ENCODE measurements at places on chromosomes 12 and 14. TPM values are rescaled to one million over a fixed set of nuclear protein-coding genes. Genes with fewer than 3 reads are reported as not detected.
A peak's percentile ranks its signal among the peaks of the same experiment; 100 is the strongest.

- H3K36me3 ChIP-seq, result no peaks in the 10 kb centered on the region
- H3K4me3 ChIP-seq, result no peak overlapping the region
- H3K4me1 ChIP-seq, result no peaks in the 10 kb centered on the region
- no peaks in the 10 kb centered on the region for H3K27me3 ChIP-seq
- H3K27ac ChIP-seq, result no peak overlapping the region
Measured at GRCh38 chr14:56514663-56515371, 64.8 kb upstream of the TMEM260 start.

Gene ZC3H10
- 9.1 TPM for total RNA-seq

Gene RTL1
- not detected for total RNA-seq

- no peak overlapping the region for H3K27ac ChIP-seq
- H3K4me3 ChIP-seq, result no peak overlapping the region
- H3K36me3 ChIP-seq, result no peaks in the 10 kb centered on the region
Measured at GRCh38 chr14:23520899-23521533, 30.5 kb downstream of the ZFHX2 start.

DNA sequence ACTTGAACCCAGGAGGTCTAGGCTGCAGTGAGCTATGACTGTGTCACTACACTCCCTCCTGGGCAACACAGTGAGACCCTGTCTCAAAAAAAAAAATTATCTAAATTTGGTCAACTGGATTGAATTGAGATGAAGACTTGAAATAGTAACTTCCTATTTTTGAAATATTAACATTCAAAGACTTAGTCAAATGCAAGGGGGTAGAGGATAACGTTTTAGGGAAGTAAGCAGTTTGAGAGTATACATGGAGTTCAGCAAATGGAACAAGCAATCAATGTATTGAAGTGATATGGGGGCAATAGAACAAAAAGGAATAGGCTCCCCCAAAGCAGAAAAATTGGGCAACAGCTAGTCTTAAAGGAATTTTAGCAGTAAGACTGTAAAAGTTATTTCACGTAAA, 4.6 kb upstream of the MFAP5 start:
- H3K4me3 ChIP-seq, result no peak overlapping the region
- H3K27me3 ChIP-seq, result no peaks in the 10 kb centered on the region
- no peaks in the 10 kb centered on the region for H3K36me3 ChIP-seq
- H3K4me1 ChIP-seq, result no peaks in the 10 kb centered on the region
- H3K27ac ChIP-seq, result no peak overlapping the region

DNA sequence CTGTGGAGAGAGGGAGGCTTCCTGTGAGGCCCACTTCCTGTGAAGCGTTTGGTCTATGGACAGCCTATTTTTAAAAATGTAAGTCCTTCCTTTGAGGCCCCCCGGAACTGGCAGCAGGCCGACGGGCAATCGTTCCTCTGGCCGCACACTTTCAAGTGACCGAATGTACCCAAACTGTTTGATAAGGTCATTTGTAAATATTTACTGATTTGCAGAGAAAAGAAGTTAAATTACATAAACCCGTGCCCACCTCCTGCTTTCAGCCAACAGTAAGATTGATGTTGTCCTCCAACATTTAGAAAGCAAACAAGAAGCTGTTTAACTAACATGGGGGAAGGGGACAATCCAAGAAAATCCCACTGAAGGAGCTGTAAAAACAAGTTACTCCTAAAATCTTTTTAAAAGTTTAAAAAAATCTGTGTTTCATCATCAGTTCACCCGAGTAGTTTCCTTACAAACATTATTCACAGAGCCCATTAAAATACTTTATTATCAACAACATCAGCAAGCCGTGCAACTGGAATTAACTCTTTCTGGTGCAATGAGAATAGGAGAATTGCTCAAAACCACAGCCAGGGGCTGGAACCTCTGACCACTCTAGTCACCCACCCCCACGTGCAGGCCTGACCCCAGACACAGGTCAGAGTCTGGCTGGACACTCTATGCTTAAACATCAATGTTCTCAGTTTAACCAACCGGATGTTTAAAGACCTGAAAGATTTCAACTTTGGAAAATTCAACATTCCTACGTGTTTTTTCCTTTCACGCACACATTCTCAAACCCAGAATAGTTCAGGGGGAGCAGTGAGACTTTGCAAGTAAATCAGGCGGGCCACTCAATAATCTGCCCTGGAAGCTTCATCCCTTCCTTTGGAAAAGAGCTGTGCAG, 65.3 kb downstream of the FOXN3 start:
- H3K36me3 ChIP-seq, result peaks cover 4% of the 10 kb centered on the region
- H3K27me3 ChIP-seq, result no peaks in the 10 kb centered on the region
- H3K27ac ChIP-seq, result peak overlapping the region; percentile 58
- DNase-seq, result peak; percentile 28
- no peak overlapping the region for H3K4me3 ChIP-seq

DNA sequence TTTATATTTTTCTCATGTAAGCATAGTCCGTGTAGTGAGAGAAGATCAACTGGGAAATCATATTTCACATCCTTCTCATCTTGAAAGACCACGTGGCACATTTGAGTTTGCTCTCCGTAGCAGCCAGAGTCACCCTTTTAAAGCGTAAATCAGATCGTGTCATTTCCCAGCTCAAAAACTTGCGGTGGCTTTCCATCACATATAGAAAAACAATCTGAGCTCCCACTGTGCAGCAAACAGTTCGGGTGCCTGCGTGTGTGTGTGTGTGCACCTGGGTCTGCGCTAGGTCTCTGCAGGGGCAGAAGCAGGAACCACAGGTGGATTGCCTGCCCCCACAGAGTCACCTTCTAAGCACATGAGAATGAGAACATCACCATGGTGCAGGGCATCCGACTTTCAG, 338.2 kb downstream of the TRHDE start:
- H3K4me1 ChIP-seq, result no peaks in the 10 kb centered on the region
- H3K27me3 ChIP-seq, result no peaks in the 10 kb centered on the region
- H3K36me3 ChIP-seq, result no peaks in the 10 kb centered on the region
- no peak overlapping the region for H3K27ac ChIP-seq
- DNase-seq, result no peak

DNA sequence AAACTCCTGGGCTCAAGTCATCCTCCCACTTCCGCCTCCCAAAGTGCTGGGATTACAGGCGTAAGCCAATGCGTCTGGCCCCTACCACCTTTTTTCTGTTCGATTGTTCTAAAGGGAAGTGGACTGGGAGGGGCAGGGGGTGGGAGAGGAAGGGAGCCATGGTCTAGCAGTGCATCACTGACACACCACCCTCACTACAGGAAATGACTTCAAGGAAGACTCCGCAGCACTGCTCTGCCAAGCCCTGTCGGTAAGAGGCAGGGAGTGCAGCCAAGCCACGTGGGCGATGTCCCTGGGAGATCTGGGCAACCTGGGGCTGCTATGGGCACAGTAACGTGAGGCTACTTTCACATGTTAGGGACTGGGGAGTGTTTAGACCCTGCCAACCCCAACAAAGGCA, 18.0 kb downstream of the LRRC74A start:
- H3K4me3 ChIP-seq, result no peak overlapping the region
- no peaks in the 10 kb centered on the region for H3K36me3 ChIP-seq
- H3K27ac ChIP-seq, result peak overlapping the region; percentile 39
- no peak for DNase-seq
- H3K4me1 ChIP-seq, result no peaks in the 10 kb centered on the region
- no peaks in the 10 kb centered on the region for H3K27me3 ChIP-seq

Gene DLGAP5
- total RNA-seq, result 4.4 TPM

DNA sequence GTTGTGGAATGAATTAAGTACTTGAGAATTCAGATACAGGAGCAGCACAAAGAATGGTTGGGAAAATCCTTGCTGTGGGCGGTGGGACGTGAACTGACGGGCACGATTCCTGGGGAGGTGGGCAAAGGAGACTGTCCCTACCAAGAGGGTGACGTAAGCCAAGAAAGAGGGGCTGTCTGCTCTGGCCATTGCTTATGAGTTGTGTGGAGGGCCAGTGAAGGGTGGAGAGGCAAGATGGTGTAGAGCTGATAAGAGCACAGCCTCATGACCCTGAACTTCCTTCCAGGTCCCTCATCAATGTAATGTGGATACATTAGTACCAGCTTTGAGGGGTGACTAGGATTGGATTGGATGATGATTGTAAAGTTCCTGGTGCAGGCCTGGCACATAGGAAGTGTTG, 50.2 kb downstream of the WDR20 start:
- H3K27ac ChIP-seq, result no peak overlapping the region
- H3K27me3 ChIP-seq, result no peaks in the 10 kb centered on the region

GRCh38 chr12:19972325-19973288, 395.7 kb upstream of the PDE3A start:
- no peaks in the 10 kb centered on the region for H3K36me3 ChIP-seq
- no peaks in the 10 kb centered on the region for H3K4me1 ChIP-seq
- DNase-seq, result no peak
- no peak overlapping the region for H3K4me3 ChIP-seq

Gene TAS2R19
- 1.2 TPM for total RNA-seq

- H3K27ac ChIP-seq, result no peak overlapping the region
- no peaks in the 10 kb centered on the region for H3K4me1 ChIP-seq
- no peaks in the 10 kb centered on the region for H3K27me3 ChIP-seq
- no peaks in the 10 kb centered on the region for H3K36me3 ChIP-seq
- H3K4me3 ChIP-seq, result no peak overlapping the region
- no peak for DNase-seq
Measured at GRCh38 chr12:131445795-131446194, 265.1 kb upstream of the SFSWAP start.

DNA sequence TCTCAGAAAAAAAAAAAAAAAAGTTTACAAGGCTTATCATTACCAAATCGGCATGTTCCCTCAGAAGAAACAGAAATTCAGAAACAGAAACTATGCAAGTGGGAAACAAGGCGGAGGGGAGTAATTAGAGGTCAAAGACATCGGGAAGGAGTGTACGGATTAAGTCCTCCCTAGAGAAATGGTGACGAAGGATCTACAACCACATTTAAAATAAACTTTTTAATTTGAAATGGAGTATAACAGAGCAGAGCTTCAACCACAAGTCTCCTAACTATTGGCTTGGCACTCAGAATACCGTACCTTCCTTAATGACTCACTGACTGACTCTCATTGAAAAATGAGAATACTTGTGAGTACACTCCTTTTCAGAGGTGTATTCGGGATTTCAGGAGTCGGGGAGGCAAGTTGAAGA, 908 bp downstream of the ENTPD5 start:
- no peaks in the 10 kb centered on the region for H3K4me1 ChIP-seq
- peak overlapping the region; percentile 67 for H3K4me3 ChIP-seq
- H3K27me3 ChIP-seq, result no peaks in the 10 kb centered on the region
- H3K27ac ChIP-seq, result peak overlapping the region; percentile 94

All from prostate gland (tissue), 2 donors.